ENCODE measurements at places on chromosomes 5 and 9. TPM values are rescaled to one million over a fixed set of nuclear protein-coding genes. Genes with fewer than 3 reads are reported as not detected.

GRCh38 chr9:94619026-94619425 lies 20.3 kb downstream of the FBP1 start:
- no peak overlapping the region for H3K4me3 ChIP-seq
- H3K36me3 ChIP-seq = peaks cover 47% of the 10 kb centered on the region
- no peaks in the 10 kb centered on the region for H3K4me1 ChIP-seq
- H3K27me3 ChIP-seq = no peaks in the 10 kb centered on the region
- DNase-seq = no peak
- no peak overlapping the region for H3K27ac ChIP-seq

- H3K27me3 ChIP-seq = no peaks in the 10 kb centered on the region
- H3K27ac ChIP-seq = no peak overlapping the region
- H3K36me3 ChIP-seq = no peaks in the 10 kb centered on the region
- no peaks in the 10 kb centered on the region for H3K4me1 ChIP-seq
- H3K4me3 ChIP-seq = no peak overlapping the region
- no peak for DNase-seq
These were observed 144.2 kb downstream of the MAN2A1 start for GRCh38 chr5:109833946-109834345.

GRCh38 chr5:61349935-61350334 lies 17.9 kb downstream of the ZSWIM6 start:
- H3K27me3 ChIP-seq = no peaks in the 10 kb centered on the region
- no peak overlapping the region for H3K4me3 ChIP-seq
- peaks cover 17% of the 10 kb centered on the region for H3K4me1 ChIP-seq
- H3K27ac ChIP-seq = no peak overlapping the region

DNA sequence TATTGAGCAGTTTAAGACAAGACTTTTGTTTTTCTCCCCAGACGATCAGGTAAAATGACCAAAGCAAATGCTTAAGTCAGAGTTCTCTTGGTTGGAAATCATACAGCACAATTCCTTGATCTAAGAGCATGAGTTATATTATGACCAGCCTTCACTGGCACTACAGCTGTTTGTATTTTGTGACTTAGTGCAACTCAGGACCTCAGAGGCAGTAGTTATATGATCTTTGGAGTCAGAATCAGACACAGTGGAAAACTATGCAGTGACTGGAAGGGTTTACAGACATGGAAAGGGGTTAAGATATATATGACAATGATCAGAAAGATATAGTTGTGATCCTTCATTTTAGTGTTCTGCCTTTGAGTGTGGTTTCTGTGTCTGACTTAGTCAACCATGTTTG lies 24.3 kb downstream of the RAD23B start:
- H3K4me3 ChIP-seq = no peak overlapping the region
- H3K27ac ChIP-seq = no peak overlapping the region
- H3K36me3 ChIP-seq = peaks cover 75% of the 10 kb centered on the region
- no peak for DNase-seq
- no peaks in the 10 kb centered on the region for H3K27me3 ChIP-seq
- H3K4me1 ChIP-seq = peaks cover 15% of the 10 kb centered on the region

- no peak overlapping the region for H3K27ac ChIP-seq
- no peak overlapping the region for H3K4me3 ChIP-seq
- DNase-seq = no peak
These were observed 6.3 kb upstream of the ATG10 start for GRCh38 chr5:81965524-81965923.

DNA sequence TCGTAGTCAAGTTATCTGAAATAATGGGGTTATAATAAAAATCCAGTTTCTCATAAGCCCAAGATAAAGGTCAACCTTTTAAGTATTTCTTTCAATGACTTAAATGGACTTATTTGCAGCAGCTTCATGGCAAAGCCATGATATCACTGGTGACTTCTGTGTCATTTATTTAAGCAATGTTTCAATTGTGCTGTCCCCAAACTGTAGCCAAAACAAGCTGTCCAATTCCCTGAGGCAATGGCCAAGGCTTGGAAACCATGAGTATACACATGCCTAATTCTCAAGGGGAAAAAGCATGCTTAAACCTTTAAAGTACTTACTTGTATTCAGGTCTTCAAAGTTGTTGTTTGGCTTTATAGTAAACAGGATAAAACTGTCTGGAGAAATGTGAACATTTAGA lies 376.4 kb upstream of the TNC start:
- H3K4me1 ChIP-seq = peaks cover 24% of the 10 kb centered on the region
- DNase-seq = no peak
- H3K4me3 ChIP-seq = no peak overlapping the region
- H3K27ac ChIP-seq = no peak overlapping the region
- H3K36me3 ChIP-seq = no peaks in the 10 kb centered on the region

DNA sequence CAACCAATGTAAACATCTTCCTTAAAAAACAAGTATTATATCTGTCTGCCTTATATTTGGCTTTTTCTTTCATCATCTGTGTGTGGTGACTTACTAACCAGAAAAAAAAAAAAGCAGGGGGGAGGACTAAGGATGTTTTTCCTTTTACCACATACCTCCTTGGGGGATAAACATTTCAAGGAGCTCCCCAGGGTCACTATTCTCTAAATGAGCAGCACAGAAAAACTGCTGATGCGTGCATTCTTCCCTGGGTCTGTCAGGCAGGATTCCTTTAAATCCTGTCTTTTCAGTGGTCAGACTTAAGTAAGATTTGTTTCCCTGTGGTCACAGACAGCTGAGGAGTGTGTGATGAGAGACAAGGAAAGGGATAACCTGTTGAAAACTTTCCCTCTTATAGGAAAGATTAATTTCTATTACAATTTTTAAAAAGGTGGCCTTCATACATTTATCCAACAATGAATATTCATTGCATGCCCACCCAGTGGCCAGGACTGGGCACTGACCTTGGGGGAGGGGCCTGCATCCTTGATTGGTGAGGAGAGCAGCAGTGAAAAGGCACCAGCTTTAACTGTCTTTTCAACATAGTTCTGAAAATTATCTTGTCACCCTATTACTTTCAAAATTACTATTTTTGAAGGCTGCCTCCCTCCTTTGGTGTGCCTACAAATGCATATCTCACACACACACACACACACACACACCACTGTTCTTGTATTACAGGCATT lies 123.1 kb downstream of the TLE4 start:
- no peak overlapping the region for H3K4me3 ChIP-seq
- DNase-seq = no peak
- no peaks in the 10 kb centered on the region for H3K27me3 ChIP-seq
- no peaks in the 10 kb centered on the region for H3K36me3 ChIP-seq
- no peak overlapping the region for H3K27ac ChIP-seq

DNA sequence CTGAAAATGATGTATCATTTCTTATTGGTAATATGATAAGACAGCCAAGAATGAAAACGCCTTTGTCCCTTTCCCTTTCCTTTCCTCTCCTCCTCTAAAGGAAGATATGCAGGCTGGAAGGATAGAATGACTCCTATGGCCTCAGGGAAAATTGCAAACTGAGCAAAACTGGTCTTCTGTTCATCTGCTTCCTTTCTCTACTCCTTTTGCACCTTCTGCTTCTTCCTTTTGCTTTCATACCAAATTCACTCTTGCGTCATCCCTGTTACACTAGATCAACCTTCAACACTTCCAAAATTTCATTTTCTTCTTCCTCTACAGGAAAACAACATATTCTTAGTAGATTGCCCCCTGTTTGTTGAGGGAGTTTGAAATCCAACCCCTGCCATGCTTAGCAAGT lies 234.1 kb downstream of the ADAMTS6 start:
- no peaks in the 10 kb centered on the region for H3K36me3 ChIP-seq
- no peaks in the 10 kb centered on the region for H3K4me1 ChIP-seq
- H3K27ac ChIP-seq = no peak overlapping the region

Gene MYOZ3
- polyA plus RNA-seq = 0.23 TPM

Gene PAX5
- polyA plus RNA-seq = not detected

Gene TYRP1
- 0.18 TPM for polyA plus RNA-seq

Gene CDX1
- not detected for polyA plus RNA-seq

Gene SPATA6L
- 2.3 TPM for polyA plus RNA-seq

Gene SPATA24
- 10.1 TPM for polyA plus RNA-seq
